ENCODE measurements at places on chromosomes 4 and X.

DNA sequence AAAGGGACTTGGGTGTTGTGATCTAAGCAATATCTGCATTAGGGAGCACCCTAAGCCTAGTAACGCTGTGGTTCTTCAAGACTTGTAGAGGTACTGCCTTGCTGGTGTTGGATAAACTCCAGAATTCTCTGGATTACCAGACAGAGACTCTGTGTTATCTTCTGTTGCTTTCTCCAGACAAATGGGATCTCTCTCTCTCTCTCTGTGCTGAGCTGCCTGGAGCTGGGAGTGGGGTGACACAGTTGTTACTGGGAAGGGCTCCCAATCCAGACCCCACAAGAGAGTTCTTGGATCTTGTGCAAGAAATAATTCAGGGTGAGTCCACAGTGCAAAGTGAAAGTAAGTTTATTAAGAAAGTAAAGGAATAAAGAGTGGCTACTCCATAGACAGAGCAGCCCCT, 48.8 kb downstream of the MCUB start:
- no peak for DNase-seq

DNA sequence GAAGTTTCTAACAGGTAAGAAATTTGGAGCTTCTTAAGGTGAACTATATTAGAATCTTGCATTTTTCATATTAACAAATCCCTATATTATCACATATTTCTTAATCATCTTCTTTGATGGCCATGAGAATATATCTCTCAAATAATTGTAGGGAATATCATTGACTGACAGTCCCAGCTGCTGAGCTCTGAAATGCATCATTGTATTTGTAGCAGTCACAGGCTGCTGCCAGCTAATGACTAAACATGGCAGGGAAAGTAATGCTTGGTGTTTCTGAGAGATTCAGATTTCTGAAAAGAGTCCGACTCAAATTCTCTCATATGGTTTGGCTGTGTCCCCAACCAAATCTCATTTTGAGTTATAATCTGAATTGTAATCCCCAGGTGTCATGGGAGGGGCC, 171.9 kb downstream of the TRAM1L1 start:
- DNase-seq: no peak

- no peak for DNase-seq
These were observed 31.5 kb downstream of the SEC24B start for GRCh38 chr4:109465069-109465468.

DNA sequence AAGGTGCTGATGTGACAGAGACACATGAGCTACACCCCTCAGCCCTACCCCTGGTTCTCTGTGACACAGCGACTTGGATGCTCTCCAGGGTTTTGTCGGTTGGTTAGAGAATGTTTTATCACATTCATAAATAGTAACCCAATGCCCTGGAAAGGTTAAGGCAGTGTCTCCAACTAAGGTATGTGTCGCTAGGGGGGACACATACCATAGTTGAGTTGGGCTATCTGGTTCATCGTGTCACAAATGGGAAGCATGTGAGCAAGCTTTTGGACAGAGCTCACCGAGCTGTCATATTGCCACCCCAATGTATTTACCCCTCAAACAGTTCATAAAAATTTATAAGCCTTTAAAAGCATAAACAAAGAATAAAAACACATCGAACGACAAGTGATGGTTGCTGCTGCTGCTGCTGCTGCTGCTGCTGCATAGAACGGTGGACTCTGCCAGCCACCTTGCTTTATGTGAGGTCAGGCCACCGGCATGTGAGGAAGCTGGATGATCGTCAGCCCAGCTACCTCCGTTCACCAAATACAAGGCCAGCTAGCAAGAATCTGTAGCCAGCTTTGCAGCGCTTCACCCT, 55.9 kb downstream of the STOX2 start:
- DNase-seq: no peak

GRCh38 chr4:173213296-173213695, 44.7 kb downstream of the GALNT7 start:
- no peak for DNase-seq

- no peak for DNase-seq
These were observed 6.7 kb upstream of the TLR1 start for GRCh38 chr4:38811297-38811696.

DNA sequence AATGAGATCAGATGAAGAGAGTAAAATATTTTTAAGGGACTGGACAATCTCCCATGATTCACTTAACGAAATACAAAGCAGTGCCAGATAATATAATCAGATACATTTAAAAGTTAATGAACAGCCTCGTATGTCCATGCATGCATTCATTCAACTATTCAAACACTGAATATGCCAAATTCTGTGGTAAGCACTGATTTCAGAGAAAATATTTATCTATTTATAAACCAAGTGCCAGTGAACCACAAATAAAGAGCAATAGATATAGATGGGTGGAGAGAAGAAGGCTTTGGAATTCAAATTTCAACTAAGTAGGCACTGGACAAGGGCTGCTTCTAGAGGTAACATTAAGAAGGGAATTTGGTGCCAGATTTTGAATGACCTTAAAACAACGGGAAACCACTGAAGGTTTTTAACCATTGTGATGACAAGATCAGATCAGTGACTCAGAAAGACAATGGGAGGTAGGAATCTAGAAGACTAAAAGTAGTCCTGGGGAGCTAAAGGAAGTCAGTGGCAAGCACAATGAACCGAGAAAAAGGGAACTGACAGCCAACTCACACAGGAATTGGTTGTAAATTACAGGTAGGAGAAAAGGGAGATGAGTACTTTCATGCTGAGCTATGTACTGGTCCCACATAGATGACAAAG, 14.2 kb downstream of the ELOVL6 start:
- DNase-seq: no peak

GRCh38 chr4:185211035-185211434, 1.6 kb downstream of the SNX25 start:
- no peak for DNase-seq

DNA sequence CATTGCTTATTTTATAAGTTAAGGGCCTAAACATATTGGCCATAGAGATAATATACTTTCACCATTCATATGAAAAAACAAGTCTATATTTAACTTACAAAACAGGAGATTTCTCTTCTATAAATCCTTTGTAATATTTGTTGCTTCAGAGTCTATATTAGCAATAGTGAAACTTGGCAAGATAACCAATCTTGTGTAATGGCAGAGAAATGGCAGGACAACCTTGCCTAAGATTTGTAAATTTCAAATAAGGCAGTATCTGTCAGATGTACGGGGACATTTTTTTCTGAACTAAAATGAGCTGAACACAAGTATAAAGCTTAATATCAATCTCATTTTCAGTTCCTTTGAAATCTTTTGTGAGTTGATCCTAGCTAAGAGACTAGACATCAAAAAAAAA, 17.8 kb upstream of the CPEB2 start:
- DNase-seq: no peak

GRCh38 chr4:79823148-79823763, 249.8 kb downstream of the ANTXR2 start:
- DNase-seq: no peak

DNA sequence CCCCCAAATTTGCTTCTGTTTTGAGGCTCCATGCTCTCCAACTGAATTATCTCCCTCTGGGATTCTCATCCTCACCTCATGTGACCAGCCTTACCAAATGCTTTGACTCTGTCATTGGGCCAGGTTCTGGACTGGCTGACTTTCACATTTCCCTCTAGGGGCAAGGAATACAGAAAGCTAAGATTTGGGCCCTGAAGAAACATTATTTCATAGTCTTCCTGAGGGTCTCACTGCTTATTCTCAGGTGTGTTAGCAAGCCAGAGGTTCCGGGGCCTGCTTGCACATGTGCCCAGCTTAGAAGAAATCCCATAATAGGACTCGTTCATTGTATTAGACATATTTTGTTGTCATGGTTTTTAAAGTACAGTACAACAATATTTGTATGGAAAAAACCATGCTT, 62.6 kb upstream of the TEX13D start:
- DNase-seq: no peak

DNA sequence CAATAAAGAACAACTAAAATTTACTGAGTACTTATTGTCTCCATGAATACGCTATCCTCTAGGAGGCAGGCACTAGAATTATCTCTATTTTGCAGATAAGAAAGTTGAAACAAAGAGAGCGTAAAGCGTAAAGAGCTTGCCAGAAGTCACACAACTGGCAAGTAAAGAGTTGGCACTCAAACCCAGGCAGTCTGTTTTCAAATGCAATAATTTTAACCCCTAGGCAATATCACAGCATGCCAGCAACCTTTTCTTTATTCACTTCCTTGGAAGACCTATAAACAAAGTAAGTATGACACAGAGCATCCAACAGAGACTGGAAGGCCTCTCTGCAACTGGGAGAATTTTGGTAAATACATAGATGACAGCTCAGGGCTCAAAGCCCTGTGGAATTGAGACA, 23.2 kb upstream of the AMELX start:
- DNase-seq: no peak

DNA sequence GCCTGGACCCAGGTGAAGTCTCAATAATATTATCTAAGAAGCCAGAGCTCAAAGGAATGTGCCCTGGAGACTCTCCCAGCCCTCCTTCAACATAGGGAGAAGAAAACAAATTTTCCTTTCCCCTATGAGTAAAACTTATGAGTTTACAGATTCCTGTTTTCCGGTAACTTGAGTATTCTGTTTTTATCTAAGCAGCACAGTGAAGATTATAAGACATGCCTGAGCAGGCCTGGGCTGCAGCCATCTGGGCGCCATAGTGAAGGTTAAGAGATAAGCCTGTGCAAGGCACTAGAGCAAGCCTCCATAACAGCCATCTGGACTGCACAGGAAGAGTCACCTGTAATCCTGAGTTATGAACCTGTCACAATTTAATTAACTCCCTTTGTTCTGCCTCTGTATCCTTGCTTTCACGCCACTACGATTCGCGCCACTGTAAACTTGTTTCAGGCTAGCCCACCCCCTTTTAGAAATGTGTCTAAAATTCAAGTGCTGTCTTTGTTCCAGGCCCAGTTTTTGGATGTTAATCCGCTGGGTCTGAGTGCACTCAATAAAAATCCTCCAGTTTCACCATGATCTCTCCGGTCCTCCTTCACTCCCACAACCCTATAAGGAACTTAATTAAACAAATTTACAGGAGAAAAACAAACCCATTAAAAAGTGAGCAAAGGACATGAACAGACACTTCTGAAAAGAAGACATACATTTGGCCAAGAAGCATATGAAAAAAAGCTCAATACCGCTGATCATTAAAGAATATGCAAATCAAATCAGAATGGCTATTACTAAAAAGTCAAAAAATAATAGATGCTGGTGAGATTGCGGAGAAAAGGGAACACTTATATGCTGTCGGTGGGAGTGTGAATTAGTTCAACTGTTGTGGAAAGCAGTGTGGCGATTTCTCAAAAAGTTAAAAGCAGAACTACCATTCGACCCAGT, 189.5 kb downstream of the APBB2 start:
- no peak for DNase-seq

DNA sequence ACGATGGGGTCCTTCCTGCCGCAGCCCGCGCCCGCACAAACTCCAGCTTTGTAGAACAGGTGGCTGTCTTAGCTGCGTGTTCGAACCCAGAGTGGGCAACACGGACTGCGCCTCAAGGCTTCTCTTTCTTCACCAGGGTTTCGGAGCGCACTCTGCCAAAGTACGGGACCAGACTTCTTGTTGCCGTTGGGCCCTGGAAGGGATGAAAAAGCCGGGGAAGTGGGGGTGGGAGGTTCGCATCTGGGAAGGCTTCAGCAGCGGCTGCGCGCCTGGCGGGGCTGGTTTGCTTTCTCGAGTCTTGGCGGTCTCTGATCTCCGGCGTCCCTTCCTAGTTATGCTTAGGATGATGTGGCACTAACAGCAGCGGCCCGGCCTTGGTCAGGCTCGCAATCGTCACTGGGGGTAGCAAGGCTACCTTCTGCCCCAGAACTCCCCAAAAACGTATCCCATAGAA, 673 bp downstream of the PARM1 start:
- DNase-seq: no peak

DNA sequence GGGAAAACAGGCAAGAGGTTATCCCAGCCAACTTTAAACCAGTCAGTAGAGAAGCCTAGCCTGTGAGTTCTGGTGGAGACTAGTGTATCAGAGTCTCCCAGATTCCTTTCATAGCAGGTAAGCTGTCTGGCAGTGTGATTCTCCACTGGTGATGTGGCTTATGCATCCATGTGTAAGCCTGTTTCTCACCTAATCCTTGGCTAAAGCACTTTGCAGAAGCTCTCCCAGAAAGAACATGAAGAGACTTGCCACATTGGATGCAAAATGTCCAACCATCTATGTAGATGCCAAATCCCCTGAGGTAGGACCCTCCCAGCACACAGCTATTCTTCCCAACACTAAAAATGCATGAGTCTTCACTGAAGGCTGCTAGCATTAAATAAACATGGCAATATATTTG, 111.7 kb downstream of the CHRNA9 start:
- no peak for DNase-seq

DNA sequence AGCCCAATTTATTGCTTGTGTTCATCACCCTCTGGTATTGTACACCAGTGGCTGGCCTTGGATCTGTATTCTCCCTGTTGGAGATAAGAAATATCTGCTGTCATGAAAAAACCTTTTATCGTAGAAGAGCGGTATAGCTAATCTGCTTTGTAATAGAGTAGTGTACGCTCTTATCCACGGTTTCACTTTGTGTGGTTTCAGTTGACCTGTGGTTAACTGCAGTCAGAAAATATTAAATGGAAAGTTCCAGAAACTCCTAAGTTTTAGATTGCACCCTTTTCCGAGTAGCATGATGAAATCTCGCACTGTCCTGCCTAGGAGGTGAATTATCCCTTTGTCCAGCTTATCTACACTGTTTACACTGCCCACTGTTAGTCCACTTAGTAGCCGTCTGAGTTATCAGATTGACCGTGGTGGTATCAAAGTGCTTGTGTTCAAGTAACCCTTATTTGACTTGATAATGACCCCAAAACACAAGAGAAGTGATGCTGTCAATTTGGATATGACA, 42.4 kb downstream of the KDM6A start:
- no peak for DNase-seq

DNA sequence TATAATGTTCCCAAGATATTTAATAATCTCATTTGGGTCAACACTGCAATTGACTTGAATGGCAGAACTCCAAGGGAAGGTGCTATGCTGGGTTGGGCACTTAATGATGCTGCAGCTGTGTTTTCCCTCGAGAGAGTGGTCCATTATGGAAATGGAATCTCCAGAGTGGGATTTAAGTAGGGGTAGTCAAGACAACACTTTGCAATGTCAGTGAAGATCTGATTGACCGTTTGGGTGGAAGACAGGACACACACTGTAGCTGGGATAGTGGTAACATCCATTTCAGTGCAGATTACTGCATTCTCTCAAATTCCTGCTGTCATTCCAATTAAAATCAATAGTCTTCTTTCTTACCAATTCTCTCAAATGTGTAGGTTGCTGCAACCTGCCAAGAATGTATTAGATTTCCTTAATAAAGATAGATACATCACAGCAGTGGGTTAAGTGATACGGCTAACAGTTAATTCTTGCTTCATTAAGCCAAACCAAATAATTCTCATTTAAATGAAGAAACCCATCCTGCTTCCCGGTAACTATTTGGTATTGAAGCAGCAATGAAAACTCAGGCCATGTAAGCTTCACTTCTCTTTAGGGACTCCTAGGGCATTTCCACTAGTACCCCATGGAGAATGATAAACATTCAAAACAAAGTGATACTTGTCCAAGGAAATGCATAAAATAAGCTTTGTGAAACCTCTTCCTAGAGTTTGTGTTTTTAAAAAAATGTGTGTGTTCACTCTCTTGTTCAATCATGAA, 40.5 kb upstream of the RASGEF1B start:
- DNase-seq: no peak
